ENCODE measurements at places on chromosomes 3 and 15.
A peak's percentile ranks its signal among the peaks of the same experiment; 100 is the strongest.

DNA sequence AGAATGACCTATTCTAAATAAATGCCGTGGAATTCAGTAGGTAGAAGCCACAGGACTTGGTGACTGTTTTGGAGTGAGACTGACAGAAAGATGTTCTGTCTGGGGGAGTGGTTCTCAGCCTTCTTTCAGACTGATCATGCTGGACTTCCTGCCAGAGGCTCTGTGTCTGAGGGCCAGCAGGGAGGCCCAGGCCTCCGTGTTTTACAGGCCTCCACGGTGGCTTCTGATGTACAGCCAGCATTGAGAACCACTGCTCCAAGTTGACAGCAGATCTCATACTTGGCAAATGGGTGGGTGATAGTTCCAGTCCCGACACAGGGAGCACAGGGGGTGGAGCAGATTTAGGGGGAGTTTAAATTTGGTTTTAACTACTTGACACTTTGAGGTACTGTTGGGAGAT lies 6.7 kb upstream of the PIGZ start:
- no peak for DNase-seq

DNA sequence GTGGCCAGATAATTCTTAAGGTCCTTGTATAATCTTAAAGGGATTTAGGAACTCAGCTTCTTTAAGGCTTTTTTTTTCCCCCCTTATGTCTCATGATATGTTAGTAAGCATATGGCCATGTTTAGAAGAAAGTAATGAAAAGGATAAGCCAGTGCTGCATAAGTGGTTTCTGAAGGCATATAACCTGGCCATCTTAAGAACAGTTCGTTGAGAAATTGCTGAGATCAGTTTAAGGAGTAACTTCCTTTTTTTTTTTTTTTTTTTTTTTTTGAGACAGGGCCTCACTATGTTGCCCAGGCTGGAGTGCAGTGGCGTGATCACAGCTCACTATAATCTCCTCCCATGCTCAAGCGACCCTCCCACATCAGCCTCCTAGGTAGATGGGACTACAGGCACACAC lies 51.7 kb downstream of the UBE2E2 start:
- no peak for DNase-seq

- DNase-seq, result no peak
These were observed 356.5 kb downstream of the ERC2 start for GRCh38 chr3:56111606-56112304.

DNA sequence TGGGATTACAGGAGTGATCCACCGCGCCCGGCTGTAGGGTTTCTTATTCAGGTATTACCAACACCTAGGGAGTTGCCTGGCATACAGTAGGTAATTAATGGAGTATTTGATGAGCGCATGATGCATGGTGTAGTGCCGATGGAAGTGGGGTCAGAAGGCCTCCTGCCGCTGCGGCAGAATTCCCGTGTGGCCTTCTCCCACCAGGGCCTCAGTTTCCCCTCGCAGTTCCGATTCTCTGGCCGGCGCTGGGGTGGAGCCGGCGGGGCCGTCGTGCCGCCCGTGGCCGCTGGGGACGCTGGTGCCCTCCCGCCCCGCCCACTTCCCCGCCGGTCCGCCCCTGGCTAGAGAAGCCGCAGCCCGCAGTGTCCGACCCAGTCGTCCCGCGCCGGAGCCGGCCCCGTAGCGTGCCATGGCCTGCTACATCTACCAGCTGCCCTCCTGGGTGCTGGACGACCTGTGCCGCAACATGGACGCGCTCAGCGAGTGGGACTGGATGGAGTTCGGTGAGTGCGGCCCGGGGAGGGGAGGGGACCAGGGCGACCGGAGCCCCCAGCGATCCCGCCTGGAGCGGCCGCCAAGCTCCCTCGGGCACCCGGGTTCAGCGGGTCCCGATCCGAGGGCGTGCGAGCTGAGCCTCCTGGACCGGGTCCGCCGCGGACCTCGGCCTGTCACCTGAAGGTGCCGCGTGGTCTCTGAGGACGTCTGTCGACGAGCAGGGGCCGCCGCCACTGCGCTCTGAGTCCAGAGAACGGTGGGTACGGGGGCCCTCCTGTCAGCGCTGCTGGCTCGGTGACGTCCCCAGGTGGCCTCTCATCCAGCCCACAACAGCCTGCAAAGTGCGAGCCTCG lies at the start of gene IRAK2:
TSS of gene IRAK2 (plus strand) at position 374 of the 848 bp plus-strand sequence. CDS start at position 410, 36 bp downstream.
- DNase-seq, result peak; percentile 39

DNA sequence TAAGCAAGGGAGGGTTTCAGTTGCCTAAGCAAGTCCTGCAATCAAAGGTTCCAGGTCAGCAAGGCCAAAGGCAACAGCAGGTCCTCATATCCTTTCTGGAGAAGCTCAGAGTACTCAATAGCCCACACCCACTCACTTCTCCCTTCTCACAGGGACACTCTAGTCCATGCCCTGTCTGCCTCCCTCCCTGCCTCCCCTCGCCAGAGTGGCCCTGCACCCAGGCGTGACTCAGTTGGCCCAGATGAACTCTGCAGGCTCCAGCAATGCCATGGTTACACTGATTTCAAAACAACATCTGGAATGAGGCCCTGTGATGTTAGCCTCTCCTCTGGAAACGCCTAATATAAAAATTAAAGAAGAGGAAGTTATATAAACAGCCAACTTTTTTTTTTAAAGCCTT lies 32.9 kb downstream of the IL16 start:
- DNase-seq, result no peak

- no peak for DNase-seq
These were observed 15.4 kb downstream of the CDV3 start for GRCh38 chr3:133588784-133589465.

DNA sequence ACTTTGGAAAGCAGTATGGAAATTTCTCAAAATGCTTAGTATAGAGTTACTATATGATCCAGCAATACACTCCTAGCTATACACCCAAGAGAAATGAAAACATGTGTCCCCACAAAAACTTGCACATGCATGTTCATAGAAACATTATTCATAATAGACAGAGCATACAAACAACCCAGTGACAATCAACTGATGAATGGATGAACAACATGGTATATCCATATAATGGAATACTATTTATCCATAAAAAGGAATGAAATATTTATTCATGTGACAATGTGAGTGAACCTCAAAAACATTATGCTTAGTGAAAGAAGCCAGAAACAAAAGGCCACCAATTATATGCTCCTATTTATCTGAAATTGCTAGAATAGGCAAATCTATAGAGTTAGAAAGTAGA lies 6.7 kb downstream of the MYH15 start:
- DNase-seq, result no peak

GRCh38 chr3:69420781-69421520 lies 35.1 kb upstream of the FRMD4B start:
- DNase-seq, result no peak

DNA sequence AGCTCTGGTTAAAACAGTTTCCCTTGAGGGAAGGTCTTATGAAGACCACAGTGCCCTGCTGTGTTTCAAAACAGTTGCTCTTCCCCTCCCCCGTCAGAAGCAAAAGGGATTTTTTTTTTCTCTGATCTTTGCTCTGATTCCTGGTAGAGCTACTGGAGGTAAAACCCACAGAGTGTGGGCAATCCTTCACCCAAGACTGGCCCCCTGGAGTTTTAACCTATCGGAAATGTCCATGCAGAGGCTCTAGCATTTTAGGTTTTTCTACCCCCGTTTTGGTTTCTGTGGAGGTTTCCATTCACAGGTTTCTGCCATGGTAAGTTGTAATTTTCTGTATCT lies 27.7 kb downstream of the GRM2 start:
- DNase-seq, result no peak

- DNase-seq, result no peak
These were observed 125.5 kb downstream of the GREM1 start for GRCh38 chr15:32843219-32843815.

GRCh38 chr3:169662132-169662842 lies 1.2 kb downstream of the MECOM start:
- no peak for DNase-seq

- DNase-seq, result no peak
These were observed 81.9 kb downstream of the CCK start for GRCh38 chr3:42183991-42184632.

DNA sequence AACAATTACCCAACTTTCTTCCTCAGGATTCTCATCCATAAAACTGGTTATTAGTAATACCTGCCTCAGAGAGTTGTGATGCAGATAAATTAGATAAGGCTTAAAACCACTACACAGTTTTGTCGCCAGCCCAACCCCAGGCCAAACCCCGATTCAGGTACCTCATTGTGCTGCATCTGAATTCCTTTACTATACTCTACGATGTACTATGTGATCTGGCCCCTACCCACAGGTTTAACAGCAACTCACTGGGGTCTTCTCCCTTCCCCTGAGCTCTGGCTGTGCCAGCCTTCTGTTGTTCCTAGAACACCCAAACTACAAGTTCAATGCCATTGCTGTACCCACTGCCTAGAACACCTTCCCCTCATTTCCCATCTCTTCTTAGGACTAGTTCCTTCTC lies 64.6 kb downstream of the MYO5A start:
- DNase-seq, result no peak

DNA sequence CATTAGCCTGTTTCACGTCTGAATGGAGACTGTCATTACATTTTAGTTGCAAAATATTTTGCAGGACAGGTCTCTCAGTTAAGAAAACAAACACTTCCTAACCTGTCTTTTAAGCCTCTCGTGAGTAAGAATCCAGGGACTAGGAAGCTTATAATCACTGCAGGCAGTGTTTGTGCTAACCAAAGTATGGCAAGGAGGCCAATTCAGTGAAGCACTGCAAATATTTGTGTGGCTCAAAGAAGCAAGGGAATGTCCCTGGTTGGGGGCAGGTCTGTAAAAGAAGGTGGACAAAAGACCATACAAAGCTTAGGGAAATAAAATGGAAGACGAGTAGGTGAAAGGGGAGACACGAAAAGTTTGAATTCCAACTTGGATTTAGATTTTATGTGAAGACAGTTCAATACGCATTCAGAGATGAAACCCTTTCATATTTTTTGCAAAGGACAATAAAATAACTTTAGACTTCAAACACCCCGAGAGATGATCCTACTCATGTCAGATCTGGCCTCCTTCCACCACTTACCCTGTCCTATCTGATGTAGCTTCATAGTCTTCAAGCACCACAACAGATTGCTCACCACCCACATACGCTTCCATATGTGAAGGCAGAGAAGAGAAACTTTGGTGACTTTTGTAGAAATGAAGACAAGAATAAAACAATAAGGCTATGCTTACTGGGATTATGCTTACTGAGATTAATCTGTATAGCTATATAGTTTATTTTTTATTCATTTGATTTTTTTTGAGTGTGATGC lies 240.9 kb downstream of the TUSC7 start:
- no peak for DNase-seq

GRCh38 chr3:188796122-188796631 lies 375.6 kb upstream of the TPRG1 start:
- no peak for DNase-seq

DNA sequence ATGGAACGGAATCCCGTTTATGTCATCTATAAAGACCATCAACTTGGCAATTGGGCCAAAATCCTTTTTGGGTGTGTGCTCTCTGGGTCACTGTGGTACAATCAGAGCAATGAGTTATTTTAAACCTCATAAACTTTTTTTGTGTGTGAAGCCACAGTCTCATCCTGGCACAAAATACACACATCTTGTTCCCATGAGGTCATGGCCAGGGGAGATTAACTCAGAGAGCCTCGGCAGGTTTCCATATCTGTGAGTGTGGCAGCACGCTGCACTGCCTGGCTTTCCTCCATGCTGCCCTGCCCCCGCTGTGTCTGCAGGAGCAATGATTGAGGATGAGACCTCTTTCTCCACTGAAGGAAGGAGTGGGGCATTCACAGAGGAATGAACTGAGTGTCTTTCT lies 54.0 kb upstream of the DLG1 start:
- DNase-seq, result no peak

DNA sequence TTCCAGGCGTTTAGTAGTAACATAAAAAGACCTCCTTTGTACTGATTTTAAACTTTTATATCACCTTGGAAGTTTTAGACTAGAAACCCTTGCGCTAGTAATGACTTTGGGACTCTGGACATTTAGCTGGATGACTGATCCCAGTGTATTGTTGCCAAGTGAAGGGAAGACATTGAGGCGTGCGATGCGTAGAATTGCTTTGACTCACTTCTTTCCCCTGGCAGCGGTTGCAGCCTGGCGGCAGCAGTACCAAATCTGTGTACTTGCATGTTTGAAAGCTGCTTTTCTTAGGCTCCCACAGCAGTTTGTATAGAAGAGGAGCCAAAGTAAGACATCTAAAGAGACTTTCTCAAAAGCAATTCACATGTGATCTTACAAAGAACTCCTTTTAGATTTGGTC lies 151.6 kb downstream of the BBX start:
- no peak for DNase-seq

- no peak for DNase-seq
These were observed 194.0 kb upstream of the LRRN1 start for GRCh38 chr3:3605226-3605625.

DNA sequence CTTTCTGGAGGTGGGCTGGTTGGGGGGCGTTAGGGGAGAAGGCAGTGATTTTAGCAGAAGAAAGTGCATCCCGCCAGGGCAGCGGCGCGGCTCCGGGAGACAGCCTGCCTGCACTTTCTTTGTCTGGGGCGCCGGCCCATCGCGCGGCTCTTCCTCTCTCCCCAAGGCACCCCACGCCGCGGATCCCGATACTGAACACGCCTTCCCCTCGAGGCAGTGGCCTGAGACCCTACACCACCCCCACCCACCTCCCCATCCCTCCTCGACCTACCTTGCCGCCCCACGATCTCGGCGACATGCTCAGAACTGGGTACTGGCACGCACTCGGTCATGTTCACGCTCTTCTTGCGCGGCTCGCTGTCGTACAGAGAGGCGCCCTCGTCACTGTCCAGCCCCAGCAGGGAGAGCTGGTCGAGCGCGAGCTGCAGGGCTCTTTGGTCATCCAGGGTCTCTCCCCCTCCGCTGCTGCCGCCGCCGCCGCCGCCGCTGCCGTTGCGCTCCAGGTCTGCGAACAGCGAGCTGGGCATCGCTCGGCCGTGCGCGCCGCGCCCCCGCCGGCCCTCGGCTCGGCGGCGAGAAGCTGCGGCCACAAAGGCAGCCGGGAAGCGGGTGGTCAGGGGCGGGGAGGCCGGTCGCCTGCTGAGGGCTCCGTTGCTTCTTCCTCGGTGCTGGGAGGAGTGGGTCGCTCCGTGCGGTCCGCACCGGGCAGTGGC lies 483 bp downstream of the MEX3B start:
- DNase-seq, result no peak

DNA sequence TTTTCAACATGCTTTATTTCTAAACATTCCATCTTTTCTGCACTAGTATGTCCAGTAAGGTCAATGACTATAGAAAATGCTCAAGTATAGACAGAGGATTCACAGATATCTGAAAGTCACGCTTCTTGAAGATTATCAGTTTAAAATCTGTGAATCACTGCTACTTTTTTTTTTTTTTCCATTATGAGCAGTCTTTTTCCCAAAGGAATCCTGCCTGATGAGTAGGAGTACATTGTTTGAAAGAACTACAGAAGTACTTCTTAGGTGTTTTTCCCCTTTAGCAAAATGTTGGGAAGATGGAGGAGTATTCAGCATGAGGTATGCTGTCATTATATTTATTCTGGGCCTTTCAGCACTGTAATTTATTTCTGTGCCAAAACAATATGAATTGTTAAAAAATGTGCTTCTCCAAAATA lies 266.2 kb downstream of the NLGN1 start:
- no peak for DNase-seq

DNA sequence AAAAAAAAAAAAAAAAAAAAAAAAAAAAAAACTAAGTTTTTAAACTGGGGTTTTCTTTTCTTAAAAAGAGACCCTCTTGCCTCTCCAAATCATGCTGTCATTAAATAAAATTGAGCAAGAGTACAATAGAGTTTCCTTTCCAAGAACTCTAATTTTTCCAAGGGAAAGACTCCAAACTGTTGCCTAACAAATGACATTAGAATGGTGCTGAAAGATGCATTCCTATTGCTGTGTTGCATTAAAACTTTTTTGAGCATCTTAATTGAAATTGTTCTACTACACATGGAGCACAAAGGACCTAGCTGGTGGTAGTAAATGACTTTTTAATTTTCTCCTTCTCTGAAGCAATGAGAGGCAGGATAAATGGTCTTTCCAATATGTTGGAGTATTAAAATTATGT lies 469.1 kb upstream of the ARHGEF26 start:
- DNase-seq, result no peak
